GM12891 (cell line): ENCODE measurements at places on chromosomes 2 and 18.

DNA sequence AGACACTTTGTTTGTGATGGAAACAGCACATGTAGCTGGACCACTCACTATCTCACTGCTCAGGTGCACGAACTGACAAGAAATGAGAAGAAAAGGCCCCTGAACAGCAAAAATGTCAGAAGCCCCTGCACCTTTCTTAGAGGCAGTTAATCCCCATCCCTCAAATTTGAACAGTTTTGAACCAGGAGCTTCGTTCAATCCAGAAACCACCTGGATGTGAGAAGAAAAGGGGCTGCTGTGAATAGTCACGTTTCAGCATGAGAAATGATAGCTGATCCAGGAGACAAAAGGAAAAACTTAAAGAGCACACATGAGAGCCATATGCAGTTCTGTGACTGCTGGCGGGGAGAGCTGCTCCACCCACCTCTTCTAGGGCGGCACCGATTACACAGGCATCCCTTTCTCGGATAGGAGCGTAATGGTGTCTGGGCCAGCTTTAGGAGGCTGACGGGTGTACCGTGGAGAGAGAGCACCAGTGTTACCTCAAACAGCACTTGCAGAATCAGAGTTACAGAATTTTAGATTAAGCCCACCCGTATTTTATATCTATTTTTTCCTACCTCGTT lies 117.0 kb upstream of the EML6 start:
- no peak for DNase-seq

- no peak for DNase-seq
Observed at GRCh38 chr18:5030636-5031035, 166.4 kb downstream of the AKAIN1 start.

DNA sequence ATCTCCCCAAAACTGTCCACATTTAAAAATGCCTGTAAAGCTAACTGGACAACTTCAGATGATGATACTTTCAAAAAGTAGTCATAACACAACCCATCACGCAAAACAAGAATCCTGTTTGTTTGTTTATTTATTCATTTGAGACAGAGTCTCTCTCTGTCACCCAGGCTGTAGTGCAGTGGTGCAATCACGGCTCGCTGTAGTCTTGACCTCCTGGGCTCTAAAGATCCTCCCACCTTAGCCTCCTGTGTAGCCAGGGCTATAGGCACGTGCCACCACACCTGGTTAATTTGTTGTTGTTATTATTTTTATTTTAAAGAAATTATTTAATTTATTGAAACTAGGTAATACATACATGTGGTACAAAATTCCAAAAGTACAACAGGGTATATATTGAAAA lies 94.8 kb downstream of the RAPGEF4 start:
- no peak for DNase-seq

- DNase-seq = no peak
Observed at GRCh38 chr18:57807336-57808117, 4.4 kb upstream of the ATP8B1 start.

DNA sequence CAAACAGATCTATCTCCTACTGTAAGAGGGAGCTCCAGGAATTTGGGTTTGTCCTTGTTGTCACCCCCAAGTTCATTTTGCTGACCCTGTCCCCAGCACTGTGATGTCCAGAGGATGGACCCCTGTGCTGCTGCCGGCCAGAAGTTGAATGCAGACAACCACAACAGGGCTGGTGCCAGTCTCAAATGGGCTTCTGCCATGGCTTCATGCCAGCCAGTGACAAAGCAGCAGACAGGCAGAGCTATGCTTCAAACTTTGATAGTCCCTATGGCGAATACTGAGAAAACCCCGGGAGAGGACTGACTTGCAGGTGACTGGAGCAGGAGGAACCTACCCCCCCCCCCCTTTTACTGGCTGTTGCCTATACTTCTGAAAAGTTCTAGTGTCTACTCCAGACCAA lies 3.2 kb downstream of the SMAD7 start:
- DNase-seq = no peak

DNA sequence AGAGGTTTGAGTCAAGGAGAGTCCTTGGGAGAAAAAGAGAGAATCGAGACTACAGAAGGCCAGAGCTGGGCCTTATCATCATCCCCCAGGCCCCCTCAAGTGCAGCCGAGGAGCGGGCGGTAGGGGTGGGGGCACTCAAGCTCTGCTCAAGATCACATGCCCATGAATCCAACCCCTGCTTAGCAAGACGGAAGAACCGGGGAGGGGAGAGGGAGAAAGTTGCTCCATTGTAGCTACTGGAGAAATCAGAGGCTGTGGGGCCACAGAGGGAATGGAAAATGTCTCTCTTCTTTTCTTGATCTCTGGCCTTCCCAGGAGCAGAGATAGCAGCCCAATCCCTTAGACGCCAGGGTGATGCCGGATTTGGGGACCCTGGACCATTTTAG lies 14.6 kb downstream of the SLC4A3 start:
- DNase-seq = no peak

DNA sequence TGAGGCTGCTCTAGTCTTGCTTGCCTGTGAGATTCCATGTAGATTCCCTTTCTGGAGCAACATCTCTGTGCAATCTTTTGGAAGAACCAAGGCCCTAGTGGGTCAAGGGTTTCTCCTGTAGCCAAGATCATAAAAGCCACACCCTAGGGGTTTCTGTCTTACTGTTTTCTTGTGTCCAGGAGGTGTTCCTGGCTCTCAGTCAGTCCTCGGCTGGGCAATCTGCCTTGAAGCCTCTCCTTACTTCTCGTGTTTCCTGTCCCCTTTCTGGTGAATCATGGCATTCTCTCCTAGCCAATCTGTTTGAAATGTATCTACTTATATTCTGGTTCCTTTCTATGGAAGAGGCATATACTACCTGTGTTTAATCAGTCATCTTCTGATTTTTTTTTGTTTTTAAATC lies 484.8 kb upstream of the UBE2E3 start:
- DNase-seq = no peak
